CD4-positive, alpha-beta T cell (primary cell): ENCODE measurements at places on chromosomes 7 and 10.

GRCh38 chr10:35934642-35934995 is 292.5 kb upstream of the FZD8 start:
- no peak for DNase-seq

DNA sequence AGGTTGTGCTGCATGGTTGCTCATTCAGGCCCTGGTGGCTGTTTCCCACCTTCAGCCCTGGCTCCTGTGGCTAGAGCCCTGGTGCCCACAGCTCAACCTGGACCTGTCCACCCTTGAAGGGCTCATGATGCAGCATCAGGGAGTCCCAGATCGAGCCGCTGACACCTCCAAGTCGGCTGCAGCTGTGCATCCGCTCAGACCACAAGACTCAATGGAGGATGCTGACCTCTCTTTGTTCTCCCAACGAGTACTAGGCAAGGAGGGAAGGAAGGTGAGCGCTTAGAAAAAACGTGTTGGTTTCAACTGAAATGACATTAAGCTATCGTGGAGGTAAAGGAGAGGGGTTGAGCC is 9.5 kb upstream of the C10orf95 start:
- no peak for DNase-seq

DNA sequence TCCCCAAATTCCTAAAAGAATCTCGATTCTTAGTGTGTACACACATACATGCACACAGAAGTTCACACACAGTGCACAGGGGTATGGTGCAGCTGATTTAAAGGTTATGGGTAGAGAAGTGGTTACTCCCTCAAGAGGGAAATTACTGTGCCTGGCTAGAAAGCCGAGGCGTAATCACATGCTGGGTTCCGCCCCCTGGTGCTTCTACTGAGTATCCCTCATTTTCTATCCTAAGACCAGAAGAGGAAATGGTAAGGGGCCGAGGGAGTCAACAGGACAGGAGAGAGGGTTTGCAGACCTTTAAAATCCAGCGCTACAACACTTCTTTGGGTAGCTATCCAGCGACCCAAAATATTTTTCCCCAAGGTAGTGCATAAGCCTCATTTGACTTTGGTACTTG is 147.3 kb upstream of the TMEM196 start:
- no peak for DNase-seq

- no peak for DNase-seq
Observed at GRCh38 chr7:134298902-134299683, 17.6 kb downstream of the SLC35B4 start.

GRCh38 chr10:12214093-12214492 is 18.1 kb downstream of the CDC123 start:
- DNase-seq, result no peak

- DNase-seq, result no peak
Observed at GRCh38 chr10:10730471-10731043, 287.1 kb upstream of the CELF2 start.

- DNase-seq, result no peak
Observed at GRCh38 chr10:1133495-1134045, 77.4 kb downstream of the WDR37 start.

DNA sequence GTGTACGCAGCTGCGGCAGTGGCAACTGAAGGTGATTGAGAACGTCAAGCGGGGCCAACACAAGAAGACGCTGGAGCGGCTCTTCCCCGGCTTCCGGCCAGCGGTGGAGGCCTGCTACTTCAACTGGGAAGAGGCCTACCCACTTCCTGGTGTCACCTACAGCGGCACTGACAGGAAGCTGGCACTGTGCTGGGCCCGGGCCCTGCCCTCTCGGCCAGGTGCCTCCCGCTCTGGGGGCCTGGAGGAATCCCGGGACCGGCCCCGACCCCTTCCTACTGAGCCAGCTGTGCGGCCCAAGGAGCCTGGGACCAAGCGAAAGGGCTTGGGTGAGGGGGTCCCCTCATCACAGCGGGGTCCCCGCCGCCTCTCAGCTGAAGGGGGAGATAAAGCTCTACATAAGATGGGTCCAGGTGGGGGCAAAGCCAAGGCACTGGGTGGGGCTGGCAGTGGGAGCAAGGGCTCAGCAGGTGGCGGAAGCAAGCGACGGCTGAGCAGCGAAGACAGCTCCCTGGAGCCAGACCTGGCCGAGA is 6.5 kb downstream of the ZSWIM8 start:
- no peak for DNase-seq

DNA sequence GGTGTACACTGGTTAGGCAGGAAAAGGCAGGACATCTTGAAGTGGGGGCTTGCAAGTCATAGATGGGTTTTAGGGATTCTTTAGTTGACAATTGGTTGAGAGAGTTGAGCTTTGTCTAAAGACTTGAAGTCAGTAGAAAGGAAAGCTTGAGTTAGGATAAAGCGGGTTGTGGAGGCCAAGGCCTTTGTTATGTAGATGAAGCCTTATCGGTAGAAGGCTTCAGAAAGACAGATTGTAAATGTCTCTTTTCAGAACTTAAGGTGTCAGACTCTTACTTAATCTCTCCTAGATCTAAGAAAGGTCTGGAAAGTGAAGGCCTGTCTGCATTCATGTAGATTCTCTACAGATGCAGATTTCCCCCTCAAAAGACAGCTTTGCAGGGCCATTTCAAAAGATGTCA is 177.4 kb downstream of the HECW1 start:
- no peak for DNase-seq

GRCh38 chr7:134639061-134639460 is 7.6 kb upstream of the BPGM start:
- DNase-seq, result no peak

DNA sequence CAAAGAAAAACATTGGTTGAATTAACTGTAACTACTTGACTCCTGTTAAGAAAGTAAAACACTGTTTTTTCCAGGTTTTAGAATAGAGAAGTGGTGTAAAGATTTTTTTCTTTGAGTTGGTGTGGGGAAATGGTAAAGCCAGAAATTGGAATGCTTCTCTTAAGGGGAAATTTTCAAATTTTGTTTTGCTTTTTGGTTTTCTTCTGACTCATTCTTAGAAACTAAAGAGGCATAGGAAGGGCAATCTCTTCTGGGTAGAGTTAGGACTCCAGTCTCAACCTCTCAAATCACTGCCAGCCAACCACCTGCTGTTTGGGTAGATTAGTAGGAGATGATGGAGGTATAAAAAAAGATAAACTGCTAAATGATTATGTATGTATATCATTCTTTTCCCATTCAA is 47.7 kb upstream of the STRIP2 start:
- no peak for DNase-seq

DNA sequence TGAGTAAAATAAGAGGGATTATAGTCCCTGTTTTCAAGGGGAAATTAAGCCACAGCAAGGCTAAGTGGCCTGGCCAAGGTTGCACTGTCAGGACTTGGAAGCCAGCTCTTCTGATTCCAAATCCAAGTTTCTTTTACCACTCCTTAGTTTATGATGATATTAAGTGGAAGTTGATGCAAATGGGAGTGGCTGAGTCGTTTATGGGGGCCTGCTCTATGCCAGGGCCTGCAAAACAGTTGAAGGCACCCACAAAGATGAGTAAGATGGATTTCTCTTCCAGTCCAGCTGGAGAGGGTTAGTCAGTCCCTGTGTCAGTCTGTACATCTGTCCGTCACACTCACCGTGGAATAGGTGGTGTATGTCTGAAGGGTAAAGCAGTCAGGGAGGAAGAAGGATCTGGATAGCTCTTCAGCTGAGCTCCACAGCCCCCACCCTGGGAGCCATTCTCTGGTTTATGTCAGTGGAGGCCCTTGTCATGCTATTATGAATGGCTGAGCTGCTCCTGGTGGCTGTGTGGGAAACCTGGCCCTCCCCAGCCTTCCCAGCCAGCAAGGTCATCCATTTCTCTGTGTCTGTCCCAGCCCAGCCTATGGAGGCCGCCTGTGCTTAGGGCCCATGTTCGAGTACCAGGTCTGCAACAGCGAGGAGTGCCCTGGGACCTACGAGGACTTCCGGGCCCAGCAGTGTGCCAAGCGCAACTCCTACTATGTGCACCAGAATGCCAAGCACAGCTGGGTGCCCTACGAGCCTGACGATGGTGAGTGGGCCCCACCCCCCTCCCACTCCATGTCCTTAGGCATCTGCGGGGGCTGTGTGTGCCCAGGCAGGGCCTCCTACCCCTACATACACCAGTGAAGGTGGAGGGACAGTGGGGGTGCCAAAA is 44.5 kb downstream of the TBATA start:
- no peak for DNase-seq

- no peak for DNase-seq
Observed at GRCh38 chr10:48497780-48498770, 106.8 kb downstream of the ARHGAP22 start.

- DNase-seq, result no peak
Observed at GRCh38 chr10:52988923-52989322, 216.3 kb upstream of the MBL2 start.

GRCh38 chr7:70920876-70921275 is 211.1 kb upstream of the GALNT17 start:
- no peak for DNase-seq

DNA sequence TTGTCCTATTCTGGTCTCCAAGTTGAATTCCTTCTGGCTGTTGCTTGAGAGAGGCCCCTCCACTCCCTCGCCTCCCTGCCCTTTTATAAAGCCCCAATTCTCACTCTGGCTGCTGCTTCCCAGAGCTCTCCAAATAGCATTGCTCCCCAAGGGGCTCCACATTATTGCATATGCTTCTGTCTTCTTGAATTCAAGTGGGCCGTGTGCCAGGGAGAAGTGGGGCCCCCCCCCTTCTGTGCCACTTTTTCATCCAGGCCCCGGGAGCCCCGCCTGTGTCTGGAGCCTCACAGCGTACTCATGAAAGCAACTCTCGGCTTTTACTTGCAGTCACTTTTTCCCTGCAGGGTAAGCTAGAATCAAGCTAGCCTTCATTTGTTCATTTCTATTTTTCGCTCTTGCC is 265.1 kb downstream of the CCSER2 start:
- DNase-seq, result no peak

DNA sequence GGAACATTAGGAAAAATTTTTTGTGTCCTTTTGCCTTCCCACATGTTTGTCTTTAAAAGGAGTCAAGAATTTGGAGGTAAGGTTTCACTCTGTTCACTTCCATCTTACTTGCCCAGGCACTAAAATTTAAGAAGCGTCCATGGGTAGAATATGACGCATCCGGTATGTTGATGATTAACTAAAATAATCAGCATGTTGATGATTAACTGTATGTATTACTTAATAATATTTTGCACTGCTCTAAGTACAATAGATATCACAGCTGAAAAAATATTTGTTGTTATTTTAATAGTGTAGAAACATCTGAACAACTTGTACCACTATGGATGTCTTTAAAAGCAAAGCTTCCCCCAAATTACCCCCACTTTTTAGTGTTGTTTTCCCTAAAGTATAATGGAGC is 11.5 kb downstream of the ANKRD22 start:
- no peak for DNase-seq

- DNase-seq, result no peak
Observed at GRCh38 chr10:97157578-97158095, 28.1 kb downstream of the SLIT1 start.

- no peak for DNase-seq
Observed at GRCh38 chr7:95502403-95502802, 16.7 kb downstream of the ASB4 start.

DNA sequence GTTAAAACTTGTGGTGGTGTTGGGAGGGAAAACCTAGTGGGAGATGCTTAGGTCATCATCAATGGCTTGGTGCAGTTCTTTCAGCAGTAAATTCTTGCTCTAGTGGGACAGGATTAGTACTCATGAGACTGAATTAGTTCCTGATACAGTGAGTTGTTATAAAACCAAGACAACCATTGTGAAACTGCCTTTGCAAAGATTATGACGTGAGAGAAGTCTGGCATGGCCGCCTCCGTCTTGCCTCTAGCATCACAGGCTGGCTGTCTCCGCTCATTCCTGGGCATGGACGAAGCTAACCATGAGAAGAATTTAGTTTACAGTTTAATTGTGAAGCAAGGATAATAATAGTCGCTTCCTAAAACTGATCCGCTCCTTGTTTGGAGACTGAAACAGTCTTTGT is 186.4 kb downstream of the KIF20B start:
- no peak for DNase-seq

GRCh38 chr10:61758433-61758832 is 95.7 kb downstream of the CABCOCO1 start:
- no peak for DNase-seq

DNA sequence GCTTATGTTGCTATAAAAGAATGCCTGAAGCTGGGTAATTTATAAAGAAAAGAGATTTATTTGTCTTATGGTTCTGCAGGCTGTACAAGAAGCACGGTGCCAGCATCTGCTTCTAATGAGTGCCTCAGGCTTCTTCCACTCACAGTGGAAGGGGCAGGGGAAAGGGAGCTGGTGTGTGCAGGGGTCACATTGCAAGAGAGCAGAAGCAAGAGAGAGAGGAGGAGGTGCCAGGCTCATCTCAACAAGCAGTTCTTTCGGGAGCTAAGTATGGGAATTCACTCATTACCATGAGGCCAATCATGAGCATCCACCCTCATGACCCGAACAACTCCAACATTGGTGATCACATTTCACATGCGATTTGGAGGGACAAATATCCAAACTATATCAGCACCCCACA is 17.2 kb upstream of the SLK start:
- no peak for DNase-seq

DNA sequence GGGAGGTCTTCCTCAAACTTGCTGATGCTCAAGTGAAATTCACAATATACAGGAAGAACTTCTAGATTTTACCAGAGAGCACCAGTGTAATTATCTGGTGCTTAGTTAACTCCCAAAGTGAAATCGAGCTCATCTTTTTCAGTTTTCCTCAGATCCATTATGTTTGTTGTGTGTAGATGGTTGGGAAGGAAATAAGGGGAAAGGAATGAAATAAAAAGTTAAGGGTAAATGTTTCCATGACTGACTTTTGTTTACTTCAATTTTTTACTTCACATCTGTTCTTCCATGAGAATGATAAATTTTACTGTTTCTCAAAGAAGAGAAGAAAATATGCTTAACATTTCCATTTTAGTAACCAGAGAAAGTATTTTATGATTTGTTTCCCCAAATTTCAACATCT is 21.3 kb downstream of the FAM107B start:
- no peak for DNase-seq

DNA sequence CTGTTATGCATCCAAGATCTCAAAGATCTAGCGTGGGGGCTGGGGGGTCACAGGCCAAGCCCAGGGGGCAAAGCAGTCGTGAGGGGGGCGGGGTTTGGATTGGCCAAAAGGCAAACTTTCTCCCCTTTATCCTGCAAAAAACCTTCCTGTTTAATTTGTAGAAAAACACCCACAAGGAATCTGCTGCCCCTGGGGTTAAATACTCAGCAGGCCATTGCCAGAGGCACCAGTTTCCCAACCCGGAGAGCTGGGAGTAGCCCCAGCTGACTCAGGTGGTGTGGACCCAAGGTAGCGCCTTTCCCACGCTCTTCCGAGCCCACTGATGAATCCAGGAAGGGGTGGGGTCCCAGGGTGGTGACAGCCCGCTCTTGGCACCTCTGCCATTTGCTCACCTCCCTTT is 21.4 kb downstream of the KCP start:
- DNase-seq, result no peak

GRCh38 chr7:129436335-129436923 is 2.2 kb downstream of the STRIP2 start:
- DNase-seq, result no peak

DNA sequence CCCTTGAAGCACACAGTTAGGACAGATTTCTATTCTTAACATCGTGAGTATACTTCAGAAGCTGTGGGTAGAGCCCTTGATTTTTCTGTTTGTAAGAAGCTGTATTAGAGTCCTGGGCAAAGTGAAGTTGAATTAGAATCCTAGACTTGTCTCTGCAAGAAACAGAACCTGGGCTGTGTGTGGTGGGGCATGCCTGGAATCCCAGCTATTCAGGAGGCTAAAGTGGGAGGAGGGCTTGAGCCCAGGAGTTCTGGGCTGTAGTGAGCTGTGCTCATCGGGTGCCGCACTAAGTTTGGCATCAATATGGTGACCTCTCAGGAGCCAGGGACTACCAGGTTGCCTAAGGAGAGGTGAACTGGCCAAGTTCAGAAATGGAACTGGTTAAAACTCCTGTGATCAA is 183.4 kb downstream of the GNAI1 start:
- no peak for DNase-seq
